H4 (cell line): ENCODE measurements at places on chromosomes 5 and 9. TPM values are rescaled to one million over a fixed set of nuclear protein-coding genes. Genes with fewer than 3 reads are reported as not detected.

- DNase-seq: no peak
Observed at GRCh38 chr9:134442486-134443173, 116.4 kb downstream of the RXRA start.

DNA sequence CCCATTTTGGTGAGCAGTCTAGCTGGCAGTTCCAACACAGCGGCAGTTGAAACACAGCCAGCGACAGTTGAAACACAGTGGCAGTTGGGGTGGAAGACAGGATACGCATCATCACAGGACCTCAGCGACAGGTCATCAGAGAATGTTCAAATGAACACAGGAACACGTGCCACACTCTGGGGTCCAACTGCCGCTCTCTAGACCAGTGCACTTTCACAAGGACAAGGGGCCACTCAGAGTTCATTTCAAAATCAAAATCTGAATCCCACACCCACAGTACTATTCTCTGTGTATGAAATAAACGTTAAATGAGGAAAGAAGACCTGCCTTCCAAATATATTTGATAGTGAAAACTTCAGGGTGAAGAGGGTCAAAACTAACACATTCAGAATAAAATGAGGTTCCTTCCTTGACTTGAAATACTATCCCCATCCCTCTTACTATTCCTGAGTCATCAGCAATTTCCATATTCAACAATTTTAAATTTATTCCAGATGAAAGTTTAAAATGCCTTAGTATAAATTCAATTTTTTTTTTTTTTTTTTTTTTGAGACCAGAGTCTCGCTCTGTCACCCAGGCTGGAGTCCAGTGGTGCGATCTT lies 53.0 kb upstream of the SIMC1 start:
- DNase-seq: no peak

DNA sequence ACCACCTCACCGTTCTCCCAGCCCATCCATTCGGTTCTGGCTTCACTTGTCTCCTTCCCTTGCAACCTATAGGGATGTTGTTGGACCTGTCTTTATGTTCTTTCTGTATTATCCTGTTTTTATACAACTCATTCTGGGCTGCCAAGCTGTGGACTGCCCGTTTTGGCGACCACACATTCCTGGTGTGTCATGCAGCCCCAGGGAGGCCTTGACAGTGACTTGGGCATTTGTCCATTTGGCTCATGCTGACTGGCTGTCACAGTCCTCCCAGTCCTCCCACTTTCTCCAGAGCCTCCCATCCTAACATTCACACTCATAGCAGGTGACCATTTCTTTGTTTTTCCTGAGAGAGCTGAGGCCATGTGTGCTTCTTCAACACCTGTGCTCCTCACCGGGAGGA lies 136.4 kb downstream of the SLF1 start:
- DNase-seq: no peak

GRCh38 chr5:95124731-95125130 lies 160.2 kb downstream of the MCTP1 start:
- no peak for DNase-seq

- peak; percentile 63 for DNase-seq
Observed at GRCh38 chr9:19471737-19472648, 63.2 kb downstream of the ACER2 start.

DNA sequence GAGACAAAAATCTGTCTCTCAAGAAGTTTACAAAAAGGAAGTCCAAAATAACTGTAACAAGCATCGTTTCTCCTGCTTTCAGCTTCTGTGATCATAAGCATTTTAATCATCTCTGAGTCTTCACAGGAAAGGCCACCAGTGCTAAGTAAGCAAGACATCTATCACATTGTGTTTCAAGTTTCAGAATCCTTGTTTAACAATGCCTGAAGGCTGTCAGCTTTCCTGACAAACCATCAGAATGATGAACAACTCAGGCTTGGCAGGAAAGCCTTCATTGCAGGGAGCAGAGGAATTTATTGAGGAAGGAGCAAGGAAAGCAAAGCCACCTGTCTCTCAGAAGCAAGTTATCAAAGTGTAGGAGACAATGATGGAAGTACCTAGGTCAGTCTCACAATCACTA lies 143.5 kb upstream of the DAPK1 start:
- DNase-seq: no peak

DNA sequence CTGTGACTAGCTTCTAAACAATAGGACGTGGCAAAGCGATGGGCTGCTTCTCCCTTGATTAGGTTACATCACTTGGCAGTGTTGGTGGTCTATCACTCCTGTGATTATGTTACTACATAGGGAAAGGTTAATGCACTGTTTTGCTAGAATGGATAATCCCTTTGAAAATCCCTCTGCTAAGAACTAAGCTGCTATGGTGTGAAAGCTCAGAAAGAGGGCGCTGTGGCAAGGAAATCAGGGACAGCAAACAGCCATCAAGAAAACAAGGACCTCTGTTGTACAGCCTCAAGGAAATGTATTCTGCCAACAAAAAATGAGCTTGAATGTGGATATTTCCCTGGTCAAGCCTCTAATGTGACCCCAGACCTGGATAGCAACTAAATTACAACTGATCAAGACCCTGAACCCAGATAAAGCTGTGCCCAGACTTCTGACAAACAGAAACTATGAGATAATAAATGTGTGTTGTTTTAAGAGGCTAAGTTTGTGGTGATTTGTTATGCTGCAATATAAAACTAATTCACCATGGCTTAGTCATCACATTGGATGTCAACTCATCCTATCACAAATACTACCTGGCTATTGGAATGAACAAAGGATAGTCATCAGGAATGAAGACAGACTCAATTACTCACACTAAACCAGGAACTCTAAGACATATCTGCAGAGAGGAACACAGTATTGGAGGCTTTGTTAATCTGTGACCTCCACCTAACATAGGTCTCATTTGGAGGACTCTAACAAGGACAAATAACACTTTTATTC lies 1215.9 kb downstream of the EFNA5 start:
- peak; percentile 47 for DNase-seq

GRCh38 chr5:170761048-170761707 lies 22.3 kb upstream of the GABRP start:
- no peak for DNase-seq

DNA sequence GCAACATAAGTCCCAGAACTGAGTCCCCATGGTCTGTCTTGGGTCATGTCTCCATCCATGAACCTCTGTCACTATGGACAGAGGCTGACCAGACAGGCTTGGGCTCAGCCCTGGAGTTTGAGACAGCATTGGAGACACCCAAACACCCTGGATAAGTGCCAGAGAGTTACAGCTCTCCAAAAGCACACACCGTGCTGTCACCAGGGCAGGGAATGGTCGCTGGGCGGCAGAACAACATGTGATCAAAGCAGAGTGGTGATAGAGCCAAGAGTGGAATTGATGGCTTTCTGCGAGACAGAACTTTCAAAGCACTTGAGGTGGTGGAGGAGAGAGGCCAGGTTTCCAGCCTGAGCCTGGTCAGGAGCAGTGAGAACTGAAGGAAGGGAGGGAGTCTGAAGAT lies 50.1 kb downstream of the DRD1 start:
- DNase-seq: no peak

- DNase-seq: peak; percentile 22
Observed at GRCh38 chr5:86757824-86758223, 140.1 kb downstream of the COX7C start.

DNA sequence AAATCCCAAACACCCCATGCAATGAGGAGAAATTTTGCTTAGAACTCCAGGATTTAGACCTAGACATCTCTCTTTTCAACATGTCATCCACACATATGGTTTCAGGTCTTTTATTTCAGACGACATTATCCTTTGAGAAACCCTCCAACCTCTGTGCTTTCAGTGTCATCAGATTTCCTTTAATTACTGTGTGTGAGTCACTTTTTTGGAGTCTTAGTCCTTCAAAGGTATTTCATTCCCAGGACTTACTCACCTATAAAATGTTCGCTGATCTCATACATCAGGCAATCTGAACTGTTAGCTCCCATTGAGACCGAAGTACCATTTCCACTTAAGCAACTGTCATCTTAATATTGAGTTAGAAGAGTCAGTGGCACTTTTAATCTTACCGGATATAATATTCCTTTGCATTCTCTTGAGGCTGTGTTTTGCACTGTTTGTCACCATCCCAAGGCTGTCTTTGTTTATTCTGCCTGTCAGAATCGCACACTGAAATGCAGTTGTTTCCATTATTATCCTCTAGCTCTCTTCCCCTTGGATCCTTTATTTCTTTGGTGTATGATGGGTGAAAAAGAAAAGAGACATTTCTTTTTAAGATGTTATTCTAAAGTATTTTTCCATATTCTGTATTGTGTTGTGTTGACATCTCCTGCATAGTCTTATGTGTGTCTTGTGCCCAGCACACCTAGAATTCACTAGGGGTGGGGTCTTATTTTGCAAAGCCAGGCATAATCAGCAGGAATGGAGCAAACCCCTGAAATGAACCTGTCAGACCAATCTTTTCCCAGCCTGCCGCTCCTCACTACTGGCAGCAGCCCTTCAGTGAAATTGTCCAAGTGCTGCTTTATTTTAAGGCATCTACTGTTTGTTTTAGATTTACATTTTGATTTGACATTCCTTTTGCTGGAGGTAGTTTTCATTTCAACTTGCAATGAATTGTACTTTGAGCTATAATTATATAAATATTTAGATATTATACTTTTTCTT lies 155.4 kb downstream of the PAM start:
- peak; percentile 66 for DNase-seq

Gene EQTN
- total RNA-seq: not detected in 2 replicates

Gene NREP
- total RNA-seq: 157 and 187 TPM in 2 replicates

Gene INSYN2B
- total RNA-seq: 0.39 and 3.1 TPM in 2 replicates

Gene TIMD4
- not detected in 2 replicates for total RNA-seq
